ENCODE measurements at places on chromosomes 16 and 17. TPM values are rescaled to one million over a fixed set of nuclear protein-coding genes. Genes with fewer than 3 reads are reported as not detected.

GRCh38 chr17:50265690-50266315 is 8.5 kb upstream of the TMEM92 start:
- DNase-seq: no peak

GRCh38 chr16:17211797-17212196 is 259.0 kb downstream of the XYLT1 start:
- DNase-seq: peak; percentile 54

- DNase-seq: no peak
Measured at GRCh38 chr16:11848842-11849241, 2.5 kb downstream of the RSL1D1 start.

GRCh38 chr17:78343187-78343542 is 16.7 kb downstream of the SOCS3 start:
- peak; percentile 59 for DNase-seq

DNA sequence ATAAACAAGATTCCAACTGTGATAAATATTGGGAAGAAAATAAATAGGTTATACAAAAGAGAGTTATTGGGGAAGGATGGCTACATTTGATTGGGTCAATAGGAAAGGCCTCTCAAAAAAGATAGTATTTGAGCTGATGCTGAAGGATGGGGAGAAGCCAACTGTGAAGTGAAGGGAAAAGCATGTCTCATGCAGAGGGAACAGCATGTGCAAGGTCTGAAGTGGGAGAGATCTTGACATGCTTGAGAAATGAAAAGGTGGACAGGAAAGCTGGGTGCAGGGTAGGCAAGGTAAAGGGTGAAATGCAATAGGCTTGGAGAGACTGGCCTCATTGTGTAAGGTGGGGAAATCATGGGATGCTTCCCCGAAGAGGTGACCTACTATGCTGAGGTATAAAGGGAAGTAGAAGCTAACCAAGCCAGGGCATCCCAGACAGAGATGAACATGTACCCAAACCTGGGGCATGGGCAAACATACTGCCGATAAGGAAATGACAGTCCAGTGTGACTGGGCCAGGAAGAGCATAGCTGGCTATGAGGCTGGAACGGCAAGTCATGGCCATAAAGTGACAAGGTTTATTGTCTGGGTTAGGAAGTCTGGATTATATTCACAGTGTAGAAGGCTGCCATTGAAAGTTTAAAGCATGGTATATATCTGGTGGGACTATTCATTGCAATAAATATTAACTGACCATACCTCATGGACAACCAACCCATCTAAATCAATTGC is 91.2 kb downstream of the TOX3 start:
- DNase-seq: no peak

TBL3 gene
- 36.5 TPM for total RNA-seq

DNA sequence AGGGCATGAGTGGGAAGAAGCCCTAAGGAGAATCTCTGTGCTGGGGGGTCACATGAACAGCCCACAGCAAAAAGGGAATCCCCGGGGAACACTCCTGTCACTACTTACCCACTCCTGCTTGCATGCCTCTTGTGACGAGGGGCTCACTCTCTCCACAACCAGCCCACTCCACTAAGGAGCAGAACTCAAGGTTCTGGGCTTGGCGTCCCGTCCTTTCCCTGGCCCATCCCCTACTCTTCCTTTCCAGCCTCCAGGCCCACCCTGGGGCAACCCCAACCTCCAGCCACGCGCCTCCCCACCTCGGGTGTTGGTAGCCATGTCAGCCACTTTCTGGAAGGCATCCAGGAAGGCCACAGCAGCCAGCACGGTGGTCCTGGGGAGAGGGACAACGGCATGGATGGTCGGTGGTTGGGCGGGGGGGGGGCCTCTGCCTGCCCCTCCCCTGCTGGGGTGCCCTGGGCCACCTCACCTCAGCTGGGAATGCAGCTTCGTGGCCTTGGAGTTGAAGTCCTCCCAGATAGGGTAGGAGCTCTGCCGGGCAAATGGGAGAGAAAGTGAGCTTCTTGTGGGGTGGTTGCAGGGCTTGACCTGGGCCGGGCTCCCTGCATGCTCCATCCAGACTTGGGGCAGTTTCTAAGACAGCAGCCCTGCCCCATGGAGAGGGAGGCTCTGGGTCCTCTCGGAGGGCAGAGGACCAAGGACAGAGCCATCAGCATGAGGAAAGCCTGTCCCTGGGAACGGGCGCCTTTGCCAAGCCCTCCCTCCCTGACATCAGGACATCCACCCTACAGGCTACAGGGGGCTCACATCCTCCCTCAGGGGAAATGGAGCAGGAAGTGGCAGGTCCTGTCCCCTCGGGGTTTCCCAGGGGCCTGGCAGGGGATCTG is 5.1 kb downstream of the MTSS2 start:
- DNase-seq: no peak

GRCh38 chr16:81175325-81175891 is 63.1 kb upstream of the BCO1 start:
- no peak for DNase-seq

- DNase-seq: no peak
Measured at GRCh38 chr16:87108941-87109340, 208.3 kb downstream of the C16orf95 start.

RPH3AL gene
- total RNA-seq: 1.6 TPM

DNA sequence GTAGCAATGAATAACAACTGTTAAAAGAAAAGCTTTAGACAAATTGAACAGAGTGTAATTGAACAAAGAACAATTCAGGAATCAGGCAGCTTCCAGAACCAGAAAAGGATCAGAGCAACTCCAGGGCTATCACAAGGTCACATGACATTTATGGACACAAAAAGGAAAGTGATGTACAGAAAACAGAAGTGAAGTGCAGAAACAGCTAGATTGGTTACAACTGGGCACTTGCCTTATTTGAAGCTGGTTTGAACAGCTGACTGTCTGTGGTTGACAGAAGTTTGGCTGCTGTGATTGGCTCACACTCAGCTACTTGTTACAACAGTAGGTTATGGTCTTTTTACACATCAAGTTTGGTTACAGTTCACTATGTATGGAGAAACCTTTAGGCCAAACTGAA is 14.8 kb downstream of the EFCAB5 start:
- DNase-seq: no peak

DNA sequence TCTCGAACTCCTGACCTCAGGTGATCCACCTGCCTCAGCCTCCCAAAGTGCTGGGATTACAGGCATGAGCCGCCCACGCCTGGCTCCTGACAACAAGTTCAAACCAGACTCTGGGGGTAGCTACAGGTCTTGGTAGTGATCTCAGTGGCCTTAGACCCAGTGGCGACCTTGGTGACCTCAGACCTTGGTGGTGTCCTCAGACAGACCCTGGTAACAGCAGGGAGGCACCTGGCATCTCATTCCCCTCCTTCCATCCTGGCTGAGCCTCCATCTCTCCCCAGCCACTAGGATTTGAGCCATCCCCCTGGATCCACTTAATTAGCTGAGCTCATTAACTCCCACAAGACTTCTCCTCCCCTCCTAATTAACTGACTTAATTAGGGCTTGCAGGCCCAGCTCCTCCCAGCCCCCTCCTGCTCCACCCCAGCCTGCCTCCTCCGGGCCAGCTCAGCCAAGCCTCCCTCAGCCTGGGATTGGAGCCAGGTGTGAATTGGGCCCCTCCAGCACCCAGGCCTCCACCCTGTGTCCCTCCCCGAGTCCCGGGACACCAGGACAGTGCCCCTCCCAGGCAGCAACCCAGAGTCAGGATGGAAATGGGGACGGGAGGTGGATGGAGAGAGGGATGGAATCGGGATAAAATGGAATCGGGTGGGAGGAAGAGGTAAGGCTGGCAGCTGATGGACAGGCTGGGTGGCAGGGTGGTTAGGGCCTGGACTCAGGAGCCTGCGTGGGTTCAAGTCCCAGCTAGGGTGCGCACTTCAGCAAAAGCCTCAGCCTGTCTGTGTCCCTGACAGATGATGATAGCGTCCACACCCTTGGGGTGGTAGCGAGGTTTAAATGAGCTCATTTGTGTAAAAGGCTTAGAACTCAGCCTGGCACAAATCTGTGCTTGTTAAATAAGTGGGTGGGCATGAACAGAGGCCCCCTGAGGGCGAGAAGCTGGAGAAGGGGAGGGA is 11.2 kb upstream of the SBK1 start:
- DNase-seq: no peak

DNA sequence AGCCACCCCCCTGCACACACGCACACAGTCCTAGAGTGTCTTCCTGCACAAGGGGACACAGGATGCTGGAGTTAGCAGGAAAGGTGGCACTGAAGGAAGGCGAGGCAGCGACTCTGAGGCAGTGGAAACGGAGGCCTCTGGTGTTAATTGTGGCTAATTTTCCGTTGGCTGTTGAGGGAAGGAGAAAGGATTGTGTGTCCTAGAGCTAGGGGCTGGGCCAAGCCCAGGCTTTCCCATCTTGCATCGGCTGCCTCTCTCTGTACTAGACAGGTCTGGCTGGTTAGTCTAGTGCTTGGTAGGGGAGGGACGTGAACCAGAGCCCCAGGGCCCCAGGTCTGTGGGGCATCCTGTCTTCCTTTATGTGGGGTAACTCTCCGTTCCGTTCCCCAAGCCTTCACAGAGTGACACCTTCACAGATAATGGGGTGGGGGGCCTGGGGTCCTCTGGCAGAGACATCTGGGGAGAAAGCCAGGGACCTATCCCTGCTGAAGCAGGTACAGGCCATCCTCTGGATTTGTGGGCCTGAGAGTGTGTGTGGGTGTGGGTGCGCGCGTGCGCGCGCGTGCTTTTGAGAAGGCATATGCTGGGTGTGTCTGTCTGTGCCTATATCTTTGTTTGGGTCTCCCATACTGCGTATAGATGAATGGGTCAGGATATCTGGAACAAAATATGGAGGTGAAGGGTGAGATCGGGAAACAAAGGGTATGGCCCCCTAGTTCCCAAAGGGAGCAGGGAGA is at the start of gene CHD3:
CHD3 (plus strand) TSS at position 606 of the 737 bp plus-strand sequence. CDS start 212 bp downstream, outside the sequence.
- DNase-seq: peak; percentile 61

- DNase-seq: no peak
Measured at GRCh38 chr17:64250233-64250835, 12.7 kb downstream of the TEX2 start.

KRTAP2-1 gene
- total RNA-seq: not detected

DNA sequence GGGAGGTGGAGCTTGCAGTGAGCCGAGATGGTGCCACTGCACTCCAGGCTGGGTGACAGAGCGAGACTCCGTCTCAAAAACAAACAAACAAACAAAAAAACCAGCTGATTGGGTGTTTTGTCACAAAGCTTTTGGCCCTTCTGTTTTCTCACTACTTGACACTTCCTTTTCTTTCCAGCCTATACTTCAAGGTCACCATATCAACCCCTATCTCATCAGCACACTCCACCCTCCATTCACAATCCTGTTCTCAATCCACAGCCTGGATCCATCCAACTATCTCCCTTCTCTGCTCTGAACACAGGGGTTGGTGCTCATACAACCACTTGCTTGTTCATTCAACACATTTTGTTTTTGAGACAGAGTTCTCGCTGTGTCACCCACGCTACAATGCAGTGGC is 6.6 kb upstream of the MED11 start:
- no peak for DNase-seq

DNA sequence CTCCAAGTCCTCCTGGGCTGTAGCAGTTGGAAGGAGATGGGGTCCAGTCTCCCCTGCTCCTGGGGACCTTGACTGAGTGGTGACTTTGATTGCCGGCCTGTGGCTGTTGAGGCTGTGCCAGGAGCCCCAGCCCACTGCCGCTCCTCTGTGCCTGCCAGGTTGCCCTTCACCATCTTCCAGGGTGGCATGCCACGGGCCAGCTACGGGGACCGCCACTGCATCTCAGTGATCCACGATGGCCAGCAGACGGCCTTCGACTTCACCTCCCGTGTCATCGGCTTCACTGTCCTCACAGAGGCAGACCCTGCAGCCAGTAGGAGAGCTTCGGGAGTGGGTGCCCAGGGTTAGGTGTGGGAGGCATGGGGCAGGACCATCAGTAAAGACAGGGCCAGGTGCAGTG is 23.4 kb upstream of the MYO15B start:
- no peak for DNase-seq

DNA sequence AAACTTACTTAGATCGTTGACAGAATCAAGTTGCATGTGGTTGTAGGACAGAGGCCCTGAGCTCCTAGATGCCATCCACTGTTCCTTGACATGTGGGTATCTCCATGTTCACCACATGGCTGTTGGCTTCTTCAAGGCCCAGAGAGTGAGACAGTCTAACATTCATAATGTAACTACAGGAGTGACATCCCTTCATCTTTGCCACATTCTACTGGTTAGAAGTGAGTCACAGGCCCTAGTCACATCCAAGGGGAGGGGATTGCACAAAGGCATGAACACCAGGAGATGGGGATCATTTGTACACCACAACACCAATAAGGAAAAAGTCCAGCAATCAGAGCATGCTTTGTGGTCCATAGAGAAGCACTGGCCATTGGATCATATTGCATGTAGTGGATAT is 56.6 kb downstream of the WSCD1 start:
- no peak for DNase-seq

DNA sequence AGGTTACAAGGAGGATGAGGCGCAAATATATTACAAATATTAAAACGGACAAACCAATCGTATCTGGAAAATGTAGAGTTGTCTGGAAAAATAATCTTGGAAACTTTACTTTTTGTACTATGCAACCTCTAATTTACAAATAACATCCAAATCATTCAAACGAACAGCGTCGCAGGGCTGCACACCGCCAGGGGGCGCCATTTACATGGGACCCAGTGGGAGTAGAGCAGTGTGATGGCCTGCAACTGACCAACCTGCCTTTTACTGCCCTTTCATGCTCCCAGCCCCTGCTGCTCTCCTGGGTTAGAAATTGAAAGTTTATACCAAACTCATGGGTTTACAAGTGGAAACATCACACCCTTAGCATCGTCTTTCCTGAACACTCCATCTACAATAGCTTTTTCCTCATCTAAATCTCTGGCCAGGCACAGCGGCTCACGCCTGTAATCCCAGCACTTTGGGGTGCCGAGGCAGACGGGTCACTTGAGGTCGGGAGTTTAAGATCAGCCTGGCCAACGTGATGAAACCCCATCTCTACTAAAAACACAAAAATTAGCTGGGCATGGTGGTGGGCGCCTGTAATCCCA is 10.0 kb downstream of the PITPNC1 start:
- DNase-seq: peak; percentile 86

MPV17L gene
- total RNA-seq: not detected

NPIPB2 gene
- total RNA-seq: 8.7 TPM

DNA sequence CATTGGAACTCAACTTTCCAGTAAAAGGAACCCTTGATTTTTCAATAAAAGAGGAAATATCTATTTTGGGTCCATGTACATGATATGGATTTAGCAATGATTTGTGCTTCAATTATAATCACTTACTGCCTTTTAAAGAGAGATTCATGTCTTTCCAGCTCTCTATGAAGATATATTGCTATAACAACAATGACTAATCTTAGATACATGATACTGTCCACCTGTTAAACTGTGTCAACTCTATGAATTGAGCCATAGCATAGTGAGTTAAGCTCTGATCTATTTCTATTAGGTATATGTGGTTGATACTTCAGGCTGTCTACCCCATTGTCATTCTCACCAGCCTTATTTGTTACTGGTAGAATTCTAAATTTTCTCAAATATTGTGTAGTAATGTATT is 15.0 kb upstream of the MPHOSPH6 start:
- no peak for DNase-seq

LITAFD gene
- not detected for total RNA-seq

GRCh38 chr17:67575325-67575724 is 142.4 kb upstream of the NOL11 start:
- DNase-seq: no peak

Measured in activated naive CD4-positive, alpha-beta T cell treated with anti-CD3 and anti-CD28 coated beads for 36 hours (primary cell).